Activated naive CD8-positive, alpha-beta T cell treated with anti-CD3 and anti-CD28 coated beads, Interleukin-2, amount 50 U/mL, for 24 hours (primary cell): ENCODE measurements at places on chromosomes 5 and 9.

DNA sequence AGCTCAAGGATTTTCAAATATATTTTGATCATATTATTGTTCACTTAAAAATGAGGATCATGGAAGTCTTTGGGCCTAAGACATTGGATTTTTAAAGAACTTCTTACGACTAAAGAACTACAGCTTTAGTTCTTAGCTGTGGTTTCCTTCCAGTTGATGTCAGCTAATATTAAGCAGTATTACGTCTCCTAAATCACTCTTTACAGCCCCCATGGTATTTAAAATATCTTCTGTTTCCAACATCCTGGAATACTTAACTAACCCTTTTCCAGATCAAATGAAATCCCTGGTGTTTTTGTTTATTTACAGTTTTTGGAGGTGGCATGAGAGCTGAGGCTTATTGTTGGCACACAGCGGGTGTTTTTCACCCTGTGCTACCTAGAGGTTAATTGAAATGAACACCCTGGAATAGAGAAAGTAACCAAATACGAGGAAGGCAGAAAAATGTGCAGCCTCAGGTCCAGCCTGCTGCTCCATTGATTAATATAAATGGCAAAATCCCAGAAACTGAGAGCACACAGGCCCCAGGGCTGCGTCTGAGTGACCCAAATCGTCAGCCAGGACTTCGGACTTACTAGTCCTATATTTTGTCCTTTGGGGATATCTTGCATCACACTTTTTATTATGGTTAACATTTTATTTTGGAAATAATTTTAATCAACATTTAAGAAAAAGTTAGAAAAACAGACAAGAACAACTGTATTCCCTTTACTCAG, 52.3 kb upstream of the ICE1 start:
- no peak for DNase-seq

DNA sequence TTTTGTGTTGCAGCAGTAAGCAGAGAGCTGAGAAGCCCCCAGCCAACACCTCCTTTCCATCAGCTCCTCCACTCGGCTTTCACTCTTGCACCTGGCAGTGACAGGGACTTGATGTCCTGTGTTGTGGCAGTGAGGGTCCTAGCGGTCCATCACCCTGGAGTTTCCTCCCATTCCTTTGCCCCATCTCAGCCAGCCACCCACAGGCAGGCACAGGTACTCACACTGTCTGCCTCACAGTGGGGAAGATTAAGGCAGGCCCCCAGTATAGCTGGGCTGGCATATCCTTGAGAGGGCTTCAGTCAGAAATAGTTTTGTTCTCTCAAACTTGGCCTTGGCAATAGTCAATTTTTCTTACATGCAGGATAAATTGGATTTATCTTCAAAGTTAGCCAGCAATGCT, 362.7 kb downstream of the GADD45G start:
- no peak overlapping the region for H3K4me3 ChIP-seq
- H3K36me3 ChIP-seq, result no peaks in the 10 kb centered on the region
- peaks cover 5% of the 10 kb centered on the region for H3K27me3 ChIP-seq
- no peak for DNase-seq

GRCh38 chr9:104921067-104921741, 6.8 kb downstream of the ABCA1 start:
- peaks cover 10% of the 10 kb centered on the region for H3K4me1 ChIP-seq
- no peak overlapping the region for H3K4me3 ChIP-seq
- no peak overlapping the region for H3K27ac ChIP-seq
- no peak for DNase-seq
- no peaks in the 10 kb centered on the region for H3K36me3 ChIP-seq

DNA sequence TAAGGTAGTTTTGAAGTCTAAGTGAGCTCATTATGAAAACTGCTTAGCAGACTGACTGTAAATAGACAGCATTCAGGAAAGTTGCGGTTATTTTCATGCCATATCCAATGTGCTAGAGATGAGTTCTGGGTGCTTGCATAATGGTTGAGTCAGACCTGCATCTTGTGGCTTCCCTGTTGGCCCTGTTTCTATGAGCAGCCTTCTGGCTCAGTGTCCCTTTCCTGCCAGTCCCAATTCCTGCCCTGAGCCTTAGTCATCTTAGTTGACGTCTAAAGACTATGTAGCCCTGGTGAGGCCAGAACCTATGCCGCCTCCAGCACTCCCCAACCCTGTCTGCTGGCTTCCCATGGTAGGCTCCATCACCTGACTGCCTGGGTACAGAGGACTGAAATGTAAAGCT, 76.3 kb upstream of the TNFSF8 start:
- H3K36me3 ChIP-seq, result no peaks in the 10 kb centered on the region
- H3K27me3 ChIP-seq, result peaks cover 8% of the 10 kb centered on the region
- DNase-seq, result no peak
- H3K4me3 ChIP-seq, result no peak overlapping the region
- H3K27ac ChIP-seq, result peak overlapping the region; percentile 9

- no peaks in the 10 kb centered on the region for H3K27me3 ChIP-seq
- no peak overlapping the region for H3K4me3 ChIP-seq
- H3K4me1 ChIP-seq, result no peaks in the 10 kb centered on the region
- no peak overlapping the region for H3K27ac ChIP-seq
- no peaks in the 10 kb centered on the region for H3K36me3 ChIP-seq
- no peak for DNase-seq
Observed at GRCh38 chr5:123907349-123907748, 395.4 kb downstream of the CSNK1G3 start.

DNA sequence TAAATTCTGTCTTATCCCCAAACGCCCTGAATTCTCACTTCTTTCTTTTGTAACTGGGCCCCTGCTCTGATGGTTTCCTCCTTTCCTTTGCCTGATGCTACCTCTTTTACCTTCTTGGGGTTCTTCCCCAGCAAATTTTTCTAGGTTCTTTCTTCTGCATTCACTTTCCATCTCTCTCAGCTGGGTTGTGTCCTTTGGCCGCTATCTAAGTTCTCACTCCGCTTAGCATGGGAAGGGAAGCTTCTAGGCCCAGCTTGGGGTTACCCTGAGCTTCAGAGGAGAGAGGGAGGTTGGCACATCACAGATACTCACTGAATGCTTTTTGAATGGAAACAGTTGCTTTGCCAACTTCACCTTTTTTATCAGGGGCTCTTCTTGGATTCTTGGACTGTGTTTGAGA, 17.0 kb downstream of the PALM2AKAP2 start:
- no peak overlapping the region for H3K27ac ChIP-seq
- DNase-seq, result no peak
- no peak overlapping the region for H3K4me3 ChIP-seq
- H3K27me3 ChIP-seq, result no peaks in the 10 kb centered on the region
- no peaks in the 10 kb centered on the region for H3K4me1 ChIP-seq
- H3K36me3 ChIP-seq, result no peaks in the 10 kb centered on the region

DNA sequence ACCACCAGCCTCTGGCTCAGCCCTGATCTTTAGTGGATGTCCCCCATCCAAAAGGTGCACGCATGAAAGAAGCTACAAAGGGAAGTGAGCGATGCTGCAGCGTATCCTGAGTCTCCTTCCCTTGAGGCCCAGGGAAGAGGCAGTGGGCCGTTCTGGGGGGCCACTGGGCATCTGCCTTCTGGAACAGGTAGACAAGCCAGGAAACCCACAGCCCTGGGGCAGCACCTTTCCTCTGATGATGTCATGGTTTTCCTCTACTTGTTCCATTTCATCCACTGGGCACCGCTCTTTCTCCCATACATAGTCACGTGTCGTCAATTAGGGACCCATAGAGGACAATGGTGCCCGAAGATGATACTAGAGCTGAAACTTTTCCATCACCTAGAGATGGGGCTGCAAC, 194.0 kb upstream of the IRX1 start:
- H3K4me1 ChIP-seq, result no peaks in the 10 kb centered on the region
- no peaks in the 10 kb centered on the region for H3K27me3 ChIP-seq
- no peak overlapping the region for H3K27ac ChIP-seq
- no peak overlapping the region for H3K4me3 ChIP-seq
- DNase-seq, result no peak
- no peaks in the 10 kb centered on the region for H3K36me3 ChIP-seq

DNA sequence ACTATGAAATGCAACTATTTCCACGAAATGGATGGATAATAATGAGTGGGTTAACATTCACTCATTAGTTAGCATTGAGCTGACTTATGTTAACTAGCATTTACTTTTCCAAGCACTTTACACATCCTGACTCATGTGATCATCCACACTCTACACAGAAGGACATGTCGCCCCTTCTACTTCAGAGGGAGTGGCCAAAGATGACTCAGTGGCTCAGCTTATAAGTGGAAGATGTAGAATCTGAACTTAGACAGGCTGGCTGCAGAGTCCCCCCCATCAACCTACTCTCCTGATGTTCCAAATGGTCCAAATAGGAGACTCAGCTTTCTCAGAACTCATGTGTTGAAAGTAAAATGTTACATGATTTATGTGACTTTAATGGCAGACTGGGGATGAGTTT, 146.0 kb downstream of the ADCY2 start:
- no peaks in the 10 kb centered on the region for H3K27me3 ChIP-seq
- no peaks in the 10 kb centered on the region for H3K4me1 ChIP-seq
- no peak overlapping the region for H3K27ac ChIP-seq

DNA sequence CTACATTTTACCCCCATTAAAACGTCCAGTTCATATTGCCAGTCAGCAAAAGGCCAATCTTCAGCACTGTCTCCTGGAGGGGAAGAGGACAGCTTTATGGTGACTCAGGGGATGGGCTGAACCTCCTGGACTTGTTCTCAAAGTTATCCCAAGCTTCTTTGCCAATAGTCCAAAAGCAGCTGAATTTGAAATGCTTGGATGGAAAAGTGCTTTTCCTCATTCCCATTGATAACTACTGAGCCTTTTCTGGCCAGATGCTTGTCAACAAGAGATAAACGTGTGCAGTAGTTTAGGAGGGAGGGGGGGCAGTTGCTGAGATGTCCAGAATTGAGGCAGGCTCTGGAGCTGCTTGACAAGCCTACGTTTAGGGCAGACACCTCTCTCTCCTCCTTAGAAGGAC, 43.5 kb downstream of the MTX3 start:
- no peak overlapping the region for H3K27ac ChIP-seq
- no peaks in the 10 kb centered on the region for H3K4me1 ChIP-seq
- no peak overlapping the region for H3K4me3 ChIP-seq
- H3K36me3 ChIP-seq, result no peaks in the 10 kb centered on the region

- H3K27ac ChIP-seq, result no peak overlapping the region
- no peak overlapping the region for H3K4me3 ChIP-seq
- peaks cover 6% of the 10 kb centered on the region for H3K4me1 ChIP-seq
- H3K36me3 ChIP-seq, result no peaks in the 10 kb centered on the region
Observed at GRCh38 chr9:93826209-93826608, 128.9 kb downstream of the BARX1 start.
